Left lung (tissue), 14 donors: ENCODE measurements at places on chromosomes 12 and 14. TPM values are rescaled to one million over a fixed set of nuclear protein-coding genes. Genes with fewer than 3 reads are reported as not detected.

TMEM233 gene
- 0.79 TPM for total RNA-seq

TEX52 gene
- total RNA-seq: not detected

PLEKHG7 gene
- total RNA-seq: 1.3 TPM

TDRD9 gene
- 9.1 TPM for total RNA-seq

IAPP gene
- total RNA-seq: not detected

KITLG gene
- total RNA-seq: 69.1 TPM

CMTM5 gene
- total RNA-seq: 2.0 TPM

REC8 gene
- 31.6 TPM for total RNA-seq

DTX1 gene
- 0.70 TPM for total RNA-seq

CARMIL3 gene
- 2.3 TPM for total RNA-seq

LLPH gene
- total RNA-seq: 21.1 TPM

GARIN6 gene
- not detected for total RNA-seq

HOXC6 gene
- 0.97 TPM for total RNA-seq

DNA sequence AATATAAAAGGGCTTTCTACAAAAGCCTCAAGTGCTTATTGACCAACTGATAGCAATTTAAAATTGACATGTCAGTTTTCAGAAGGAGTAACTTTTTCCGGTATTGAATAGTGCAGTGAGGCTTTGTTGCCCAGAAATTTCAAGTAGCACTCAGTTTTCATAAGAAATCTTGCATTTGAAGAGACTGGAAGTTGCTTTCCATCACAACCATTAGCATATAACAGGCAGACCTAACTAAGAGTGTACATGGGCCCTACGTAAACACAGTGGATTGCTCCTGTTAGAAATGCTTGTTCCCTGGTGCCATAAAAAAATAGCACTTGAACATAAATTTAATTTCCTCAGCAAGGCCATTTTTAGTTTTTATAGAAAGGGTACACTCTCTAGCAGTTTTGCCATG lies 117.9 kb downstream of the TMTC2 start:
- DNase-seq: no peak

DNA sequence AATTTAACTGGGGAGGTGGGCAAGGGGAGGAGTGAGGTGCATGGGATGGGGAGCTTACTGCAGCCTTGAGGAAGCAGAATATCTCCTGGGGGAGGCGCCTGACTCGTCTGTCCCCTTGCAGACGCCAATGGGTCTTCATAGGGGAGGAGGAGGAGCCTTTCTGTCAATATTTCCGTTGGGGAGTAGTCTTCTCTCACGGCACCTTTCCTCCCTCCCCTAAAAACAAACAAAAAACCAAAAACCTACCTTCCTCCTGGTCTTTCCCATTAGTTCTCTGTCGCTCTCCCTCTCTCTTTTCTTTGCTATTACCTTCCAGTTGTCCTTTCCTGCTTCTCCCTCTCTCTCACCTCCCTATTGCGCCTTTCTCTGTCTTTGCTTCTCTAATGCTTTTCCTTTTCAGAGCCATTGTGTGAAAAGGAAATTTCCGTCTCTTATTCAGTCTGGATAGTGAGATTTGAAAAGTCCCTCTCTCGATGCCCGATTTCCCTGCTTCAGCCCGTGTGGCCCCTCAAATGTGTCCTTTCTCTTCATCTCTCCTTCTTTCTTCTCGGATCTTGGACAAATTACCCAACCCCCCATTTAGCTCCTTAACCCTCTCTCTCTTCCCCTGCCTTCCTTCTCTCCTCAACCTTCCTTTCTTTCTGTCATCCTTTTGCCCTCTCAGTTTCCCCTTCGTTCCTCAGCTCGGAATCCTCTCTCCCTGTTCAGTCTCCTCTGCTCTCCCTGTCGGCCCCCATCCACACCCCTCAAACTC lies 5.9 kb downstream of the GPR84 start:
- peak; percentile 37 for DNase-seq

- no peak for DNase-seq
These were observed 82.4 kb downstream of the IPO8 start for GRCh38 chr12:30613119-30613830.

- DNase-seq: no peak
These were observed 112.2 kb downstream of the DYRK2 start for GRCh38 chr12:67760586-67761275.

DNA sequence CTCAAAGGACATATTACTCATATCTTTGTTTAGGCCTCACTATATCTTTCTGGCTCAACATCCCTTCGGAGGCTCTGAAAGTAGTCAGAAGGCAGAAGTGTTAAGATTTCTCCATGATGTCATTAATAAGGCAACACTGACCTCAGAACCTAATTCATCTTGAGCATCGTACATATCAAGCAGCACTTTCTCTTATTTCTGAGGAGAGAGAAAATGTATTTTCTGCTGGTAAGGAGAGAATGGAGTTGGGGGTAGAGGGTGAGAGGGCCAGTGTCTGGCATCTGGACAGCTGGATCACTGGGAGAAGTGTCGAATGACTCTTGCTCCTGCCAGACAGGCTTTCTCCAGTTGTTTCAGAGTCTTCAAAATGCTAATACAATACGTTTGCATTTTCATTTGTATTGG lies 213.2 kb upstream of the PRICKLE1 start:
- DNase-seq: no peak

- DNase-seq: no peak
These were observed 9.5 kb downstream of the ZNF891 start for GRCh38 chr12:133120385-133121191.

GRCh38 chr14:105476831-105477659 lies 2.4 kb downstream of the CRIP2 start:
- no peak for DNase-seq

DNA sequence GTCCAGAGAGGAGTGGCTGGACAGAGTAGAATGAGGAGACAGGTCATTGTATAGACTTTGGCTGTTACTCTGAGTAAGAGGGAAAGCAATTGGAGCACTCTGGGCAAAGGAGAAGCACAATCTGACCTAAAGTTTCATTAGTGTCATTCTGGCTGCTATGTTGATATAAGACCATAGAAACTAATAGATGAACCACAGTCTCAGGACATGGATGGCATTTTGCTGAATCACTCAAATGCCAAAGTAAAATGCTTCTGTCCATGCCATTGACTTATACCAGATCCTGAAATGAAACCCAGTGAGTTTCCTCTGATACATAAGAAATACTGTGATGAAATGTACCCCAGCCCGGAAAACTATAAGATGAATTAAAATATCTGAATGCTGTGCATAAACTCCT lies 65.8 kb upstream of the COCH start:
- DNase-seq: no peak

DNA sequence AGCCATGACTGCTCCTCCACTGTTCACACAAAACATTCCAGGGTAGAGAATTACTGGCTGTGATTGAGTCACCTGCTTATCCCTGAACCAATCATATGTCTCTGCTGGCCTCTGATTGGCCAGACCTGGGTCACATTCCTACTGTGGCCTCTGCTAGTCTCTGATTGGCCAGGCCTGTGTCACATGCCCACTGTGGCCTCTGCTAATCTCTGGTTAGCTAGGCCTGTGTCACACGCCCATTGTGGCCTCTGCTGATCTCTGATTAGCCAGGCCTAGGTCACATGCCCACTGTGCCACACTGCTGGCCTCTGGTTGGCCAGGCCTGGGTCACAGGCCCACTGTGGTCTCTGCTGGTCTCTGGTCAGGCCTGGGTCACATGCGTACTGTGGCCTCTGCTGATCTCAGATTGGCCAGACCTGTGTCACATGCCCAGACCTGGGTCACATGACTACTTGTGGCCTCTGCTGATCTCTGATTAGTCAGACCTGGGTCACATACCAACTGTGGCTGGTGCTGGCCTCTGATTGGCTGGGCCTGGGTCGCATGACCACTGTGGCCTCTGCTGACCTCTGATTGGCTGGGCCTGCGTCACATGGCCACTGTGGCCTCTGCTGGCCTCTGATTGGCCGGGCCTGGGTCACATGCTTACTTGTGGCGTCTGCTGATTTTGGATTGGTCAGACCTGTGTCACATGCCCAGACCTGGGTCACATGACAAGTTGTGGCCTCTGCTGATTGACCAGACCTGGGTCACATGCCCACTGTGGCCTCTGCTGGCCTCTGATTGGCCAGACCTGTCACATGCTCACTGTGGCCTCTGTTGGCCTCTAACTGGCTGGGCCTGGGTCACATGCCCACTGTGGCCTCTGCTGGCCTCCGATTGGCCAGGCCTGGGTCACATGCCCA lies 251.6 kb downstream of the SLC15A4 start:
- DNase-seq: no peak

DNA sequence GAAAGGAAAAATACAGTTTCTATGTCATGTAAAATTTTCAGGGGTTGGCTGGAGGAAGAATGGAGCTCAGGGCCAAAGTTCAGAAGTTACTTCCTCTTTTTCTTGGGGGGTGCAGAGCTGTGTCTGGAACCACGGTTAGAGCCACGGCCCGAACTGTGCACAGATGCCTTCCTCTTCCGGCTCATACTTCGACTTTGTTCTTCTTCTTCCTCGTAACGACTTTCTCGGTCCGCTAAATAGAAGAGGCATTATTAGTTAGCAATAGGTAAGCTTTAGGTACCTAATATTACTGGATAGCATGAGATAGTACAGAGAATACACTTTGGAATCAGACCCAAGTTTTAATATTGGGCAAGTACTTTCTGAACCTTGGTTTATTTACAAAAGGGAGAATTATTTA lies 31.2 kb downstream of the SUPT16H start:
- DNase-seq: no peak

DNA sequence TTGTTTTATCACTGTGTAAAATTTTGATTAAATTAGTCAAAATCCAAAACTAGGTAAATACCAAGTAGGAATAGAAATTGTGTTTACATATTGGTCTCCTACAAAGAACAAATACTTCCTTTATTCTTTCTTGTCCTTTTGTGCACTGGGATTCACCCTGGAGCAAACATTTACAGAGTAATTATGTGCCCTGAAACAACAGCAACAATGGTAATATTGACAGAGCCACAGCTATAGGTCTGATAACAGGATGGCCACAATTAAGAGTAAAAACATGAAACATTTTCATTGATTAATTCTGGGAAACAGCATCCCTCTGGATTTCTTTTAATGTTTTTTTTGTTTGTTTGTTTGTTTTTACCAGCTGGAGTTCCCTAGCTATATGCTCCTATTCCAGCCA lies 61.2 kb downstream of the SLC38A6 start:
- DNase-seq: no peak

DNA sequence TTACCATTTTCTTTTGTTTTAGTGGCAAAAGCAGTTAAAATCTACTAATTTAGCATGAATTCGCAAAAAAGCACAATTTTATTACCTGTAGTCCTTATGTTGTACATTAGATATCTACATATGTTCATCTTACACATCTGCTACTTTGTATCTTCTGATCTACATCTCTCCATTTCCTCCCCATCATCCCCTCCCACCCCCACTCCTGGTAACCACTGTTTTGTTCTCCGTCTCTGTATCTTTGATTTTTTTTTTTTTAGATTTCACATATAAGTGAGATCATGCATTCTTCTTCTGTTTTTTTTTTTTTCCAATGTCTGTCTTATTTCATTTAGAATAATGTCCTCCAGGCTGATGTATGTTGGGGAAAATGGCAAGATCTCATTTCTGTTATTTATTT lies 922.7 kb downstream of the VRK1 start:
- DNase-seq: no peak

GRCh38 chr12:25014961-25015360 lies 66.1 kb upstream of the BCAT1 start:
- no peak for DNase-seq

- no peak for DNase-seq
These were observed 20.0 kb downstream of the MAP3K9 start for GRCh38 chr14:70789361-70789760.

GRCh38 chr14:22386924-22387775 lies 201.9 kb downstream of the DAD1 start:
- DNase-seq: peak; percentile 53

- no peak for DNase-seq
These were observed 163.3 kb upstream of the DIO3 start for GRCh38 chr14:101398011-101398410.

DNA sequence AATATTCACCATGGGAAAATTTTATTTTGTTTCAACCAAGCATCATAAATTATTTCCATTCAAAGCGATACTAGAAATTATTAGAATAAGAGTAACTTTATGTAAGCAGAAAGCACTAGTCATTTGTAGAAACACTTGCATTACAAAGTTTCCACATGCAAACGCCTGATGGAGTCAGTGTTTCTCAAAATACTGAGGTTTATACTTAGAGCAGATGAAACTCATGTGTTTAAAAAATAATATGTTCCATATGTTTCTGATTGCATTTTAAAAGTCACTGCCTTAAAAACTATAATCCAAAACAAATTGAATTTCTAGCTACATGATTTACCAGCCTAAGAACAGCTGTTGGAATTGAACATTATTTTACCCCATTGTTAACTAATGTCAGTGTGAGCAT lies 1246.4 kb downstream of the SLC16A7 start:
- no peak for DNase-seq

- DNase-seq: no peak
These were observed 46.8 kb upstream of the EIF5 start for GRCh38 chr14:103286968-103287850.

GRCh38 chr12:6946033-6946919 lies 2.5 kb downstream of the C12orf57 start:
- peak; percentile 91 for DNase-seq

DNA sequence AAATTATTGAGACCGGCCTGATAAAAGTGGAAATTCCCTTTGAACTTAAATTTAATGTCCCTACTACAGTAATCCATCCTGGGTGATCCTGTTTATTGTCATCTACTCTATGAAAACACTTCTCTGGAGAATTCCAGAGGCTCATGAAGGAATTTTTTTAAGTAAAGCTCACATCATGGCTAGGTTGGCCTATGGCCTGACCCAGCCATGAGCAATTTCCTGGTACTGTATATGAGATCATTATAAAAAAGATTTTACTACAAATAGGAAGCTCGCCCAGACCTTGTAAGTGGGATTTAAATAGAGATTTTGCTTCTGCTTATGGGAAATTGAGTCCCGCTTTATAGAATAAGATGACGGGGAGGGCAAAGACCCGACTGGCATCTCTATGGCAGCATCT lies 215.5 kb downstream of the DPF3 start:
- DNase-seq: no peak

GRCh38 chr12:72207079-72207478 lies 65.1 kb upstream of the TRHDE start:
- no peak for DNase-seq

DNA sequence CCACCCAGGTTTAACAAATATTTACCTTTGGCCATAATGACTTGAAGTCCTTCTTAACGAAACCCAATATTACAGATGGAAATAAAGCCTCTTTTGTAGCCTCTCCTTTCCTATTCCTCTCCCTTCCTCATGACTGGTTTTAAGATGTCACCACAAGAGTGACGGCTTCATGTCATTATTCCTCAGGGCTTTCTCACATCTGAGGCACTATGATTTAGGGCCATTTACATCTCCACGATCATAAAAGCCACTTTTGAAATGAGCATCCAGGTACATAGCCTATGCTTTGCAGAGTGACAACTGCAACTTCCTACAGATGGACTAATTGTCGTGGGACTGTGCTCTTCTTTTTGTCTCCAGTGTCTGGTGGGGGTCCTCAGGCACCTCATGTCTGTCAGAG lies 32.3 kb upstream of the DACT1 start:
- no peak for DNase-seq
